ENCODE measurements at places on chromosomes 11 and 22. TPM values are rescaled to one million over a fixed set of nuclear protein-coding genes. Genes with fewer than 3 reads are reported as not detected.
A peak's percentile ranks its signal among the peaks of the same experiment; 100 is the strongest.

CD6 gene
- total RNA-seq: not detected

GRCh38 chr11:129840236-129840635 is 24.6 kb downstream of the TMEM45B start:
- no peak for DNase-seq

DNA sequence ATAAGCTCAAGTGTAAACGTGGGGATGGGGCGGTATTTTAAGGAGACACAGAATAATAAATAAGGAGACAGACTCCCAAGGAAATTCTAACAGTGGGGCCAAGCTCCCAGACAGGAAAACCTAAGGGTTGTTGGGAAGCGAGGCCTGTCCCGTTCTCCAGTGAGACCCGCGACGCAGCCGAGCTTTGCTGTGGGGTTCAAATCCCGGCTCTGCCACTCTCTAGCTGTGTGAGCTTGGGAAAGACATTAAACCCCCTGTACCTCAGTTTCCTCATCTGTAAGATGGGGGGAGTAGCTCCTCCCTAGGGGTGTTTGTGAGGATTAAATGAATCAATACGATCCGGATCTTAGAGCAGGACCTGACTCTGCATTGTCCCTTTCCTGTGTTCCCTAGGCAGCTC is 106.8 kb downstream of the TRIM29 start:
- no peak for DNase-seq

DNA sequence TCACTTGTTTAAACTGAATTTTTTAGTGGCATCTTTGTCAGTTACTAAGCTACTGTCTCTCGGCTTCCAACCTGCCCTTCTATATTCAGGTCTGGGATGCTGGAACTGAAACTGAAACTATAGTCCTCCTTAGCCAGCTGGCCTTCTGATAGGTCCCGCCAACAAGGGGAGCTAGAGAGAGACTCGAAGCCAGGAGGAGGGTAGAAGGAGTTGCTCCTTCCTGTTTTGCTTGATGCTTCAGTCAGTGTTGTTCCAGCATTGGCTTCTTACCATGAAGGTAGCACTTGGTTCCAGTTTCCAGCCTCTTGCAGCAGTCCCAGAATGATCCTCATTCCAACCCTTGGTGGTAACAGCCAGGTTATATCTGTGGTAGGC is 32.9 kb upstream of the HORMAD2 start:
- peak; percentile 39 for DNase-seq

GRCh38 chr11:36258730-36259360 is 30.4 kb downstream of the COMMD9 start:
- peak; percentile 63 for DNase-seq

DNA sequence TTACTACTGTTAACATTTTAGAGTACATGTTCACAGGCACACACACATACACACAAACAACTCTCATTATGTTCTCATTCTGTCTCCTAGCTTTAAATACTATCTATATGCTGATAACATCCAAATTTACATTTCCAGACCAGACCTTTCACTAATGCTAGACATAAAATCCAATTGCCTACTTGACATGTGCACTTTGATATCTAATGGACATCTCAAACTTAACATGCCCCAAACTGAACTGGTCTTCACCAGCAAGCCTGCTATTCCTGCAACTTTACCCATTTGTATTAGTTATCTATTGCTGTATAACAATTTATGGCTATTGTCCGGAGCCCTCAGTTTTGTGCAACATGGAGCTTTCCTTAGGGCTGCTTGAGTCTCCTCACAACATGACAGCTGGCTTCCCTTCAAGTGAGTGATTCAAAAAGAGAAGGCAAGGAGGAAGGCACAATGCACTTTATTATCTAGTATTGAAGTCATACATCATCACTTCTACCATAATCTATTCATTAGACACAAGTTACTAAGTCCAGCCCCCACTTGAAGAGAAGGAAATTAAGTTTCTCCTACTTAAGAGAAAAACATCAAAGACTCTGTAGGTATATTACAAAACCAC is 3.0 kb downstream of the SLC36A4 start:
- DNase-seq: no peak
